ENCODE measurements at places on chromosomes 6 and 20. TPM values are rescaled to one million over a fixed set of nuclear protein-coding genes. Genes with fewer than 3 reads are reported as not detected.

Gene ARG1
- polyA plus RNA-seq, result not detected

Gene ABHD16B
- polyA plus RNA-seq, result not detected

Gene FHL5
- polyA plus RNA-seq, result not detected

Gene CDH22
- polyA plus RNA-seq, result not detected

Gene MLIP
- polyA plus RNA-seq, result not detected

Gene STX11
- 9.5 TPM for polyA plus RNA-seq

Gene ARFGEF2
- 9.5 TPM for polyA plus RNA-seq

Gene GPX5
- not detected for polyA plus RNA-seq

Gene SLC17A1
- not detected for polyA plus RNA-seq

Gene PACRG
- polyA plus RNA-seq, result 0.21 TPM

Gene CTAGE9
- polyA plus RNA-seq, result not detected

Gene SNX5
- polyA plus RNA-seq, result 96.5 TPM

Gene RAB5IF
- 162 TPM for polyA plus RNA-seq

Gene OARD1
- polyA plus RNA-seq, result 41.0 TPM

Gene ADGRB3
- polyA plus RNA-seq, result not detected

Gene GNRH2
- polyA plus RNA-seq, result not detected

Gene RBCK1
- 84.4 TPM for polyA plus RNA-seq

Gene CRISP2
- not detected for polyA plus RNA-seq

Gene MOXD1
- polyA plus RNA-seq, result not detected

Gene ANKRD66
- not detected for polyA plus RNA-seq

Gene ANKEF1
- polyA plus RNA-seq, result 5.2 TPM

Gene DEFB121
- polyA plus RNA-seq, result not detected

Gene SLC32A1
- polyA plus RNA-seq, result not detected

Gene OR2H1
- not detected for polyA plus RNA-seq

Gene DAAM2
- polyA plus RNA-seq, result not detected

Gene TEAD3
- 0.08 TPM for polyA plus RNA-seq

Gene CALHM6
- polyA plus RNA-seq, result 116 TPM

Gene TRIM40
- polyA plus RNA-seq, result not detected

Gene IL17A
- 0.16 TPM for polyA plus RNA-seq

Gene TFAP2A
- not detected for polyA plus RNA-seq

Gene SIM1
- not detected for polyA plus RNA-seq

Gene LHFPL5
- not detected for polyA plus RNA-seq

Gene PREX1
- polyA plus RNA-seq, result 79.6 TPM

Gene C6orf15
- polyA plus RNA-seq, result not detected

Gene DLL1
- not detected for polyA plus RNA-seq

Gene RCAN2
- 0.21 TPM for polyA plus RNA-seq

Gene KIF25
- polyA plus RNA-seq, result not detected

Gene RSPO3
- not detected for polyA plus RNA-seq

Gene FAM83B
- not detected for polyA plus RNA-seq

Gene RAET1L
- not detected for polyA plus RNA-seq

Gene CASS4
- 4.9 TPM for polyA plus RNA-seq

Gene PACSIN1
- not detected for polyA plus RNA-seq

Gene ACTL10
- 1.7 TPM for polyA plus RNA-seq

Gene SLC24A3
- polyA plus RNA-seq, result not detected

Gene HSPA1L
- polyA plus RNA-seq, result 1.1 TPM

Gene GRM1
- polyA plus RNA-seq, result not detected

Gene IBTK
- polyA plus RNA-seq, result 18.8 TPM

Gene OR10C1
- polyA plus RNA-seq, result not detected

Gene CST4
- not detected for polyA plus RNA-seq

Gene FOXA2
- polyA plus RNA-seq, result not detected

Gene BCAS1
- 0.17 TPM for polyA plus RNA-seq

Gene TP53TG5
- polyA plus RNA-seq, result 0.11 TPM

Gene TGM3
- not detected for polyA plus RNA-seq

Gene MANEA
- polyA plus RNA-seq, result 5.9 TPM
